ENCODE measurements at places on chromosomes 3 and 15. TPM values are rescaled to one million over a fixed set of nuclear protein-coding genes. Genes with fewer than 3 reads are reported as not detected.

DNA sequence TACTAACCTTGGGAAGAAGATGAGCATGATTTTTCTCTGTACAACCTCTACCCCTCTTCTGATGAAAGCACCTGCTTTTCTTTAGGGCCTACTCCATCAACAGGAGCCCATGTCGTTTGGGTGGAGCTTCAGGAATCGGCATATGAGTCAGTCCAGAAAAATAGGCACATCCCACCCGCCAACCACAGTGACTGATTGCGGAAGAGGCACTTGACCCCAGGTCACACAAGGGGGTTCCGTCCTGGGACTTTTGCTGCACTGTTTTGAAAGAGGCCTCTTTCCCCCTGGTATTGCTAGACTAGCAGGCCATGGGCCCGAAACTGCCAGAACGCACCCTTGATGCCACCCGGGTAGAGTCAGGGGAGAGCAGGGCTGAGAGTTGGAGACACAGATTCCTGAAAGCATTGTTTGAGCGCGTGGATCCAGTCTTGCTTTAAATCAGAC is 19.3 kb upstream of the NRROS start:
- no peak overlapping the region for H3K27ac ChIP-seq
- peaks cover 32% of the 10 kb centered on the region for H3K4me1 ChIP-seq
- no peak overlapping the region for H3K4me3 ChIP-seq
- H3K36me3 ChIP-seq = no peaks in the 10 kb centered on the region
- no peaks in the 10 kb centered on the region for H3K27me3 ChIP-seq
- DNase-seq = no peak

- H3K27ac ChIP-seq = no peak overlapping the region
- no peak for DNase-seq
- no peak overlapping the region for H3K4me3 ChIP-seq
- H3K27me3 ChIP-seq = no peaks in the 10 kb centered on the region
- no peaks in the 10 kb centered on the region for H3K36me3 ChIP-seq
These were observed 123.3 kb upstream of the GRM7 start for GRCh38 chr3:6737630-6738029.

GRCh38 chr3:153260681-153261080 is 98.7 kb downstream of the RAP2B start:
- H3K27ac ChIP-seq = no peak overlapping the region
- no peaks in the 10 kb centered on the region for H3K27me3 ChIP-seq
- H3K36me3 ChIP-seq = no peaks in the 10 kb centered on the region
- no peak for DNase-seq
- no peak overlapping the region for H3K4me3 ChIP-seq

GRCh38 chr15:67025719-67026609 is 39.4 kb upstream of the SMAD3 start:
- H3K27ac ChIP-seq = no peak overlapping the region
- H3K4me1 ChIP-seq = peaks cover 47% of the 10 kb centered on the region
- H3K36me3 ChIP-seq = no peaks in the 10 kb centered on the region
- H3K27me3 ChIP-seq = no peaks in the 10 kb centered on the region
- H3K4me3 ChIP-seq = no peak overlapping the region

- no peak overlapping the region for H3K27ac ChIP-seq
- H3K4me3 ChIP-seq = no peak overlapping the region
- no peak for DNase-seq
- H3K36me3 ChIP-seq = peaks cover 2% of the 10 kb centered on the region
- H3K4me1 ChIP-seq = peaks cover 2% of the 10 kb centered on the region
- no peaks in the 10 kb centered on the region for H3K27me3 ChIP-seq
These were observed 49.8 kb downstream of the ST3GAL6 start for GRCh38 chr3:98812851-98813374.

GRCh38 chr15:65949491-65949890 is 80.2 kb downstream of the RAB11A start:
- H3K36me3 ChIP-seq = no peaks in the 10 kb centered on the region
- no peak overlapping the region for H3K4me3 ChIP-seq
- no peak for DNase-seq
- no peak overlapping the region for H3K27ac ChIP-seq
- H3K27me3 ChIP-seq = peaks cover 5% of the 10 kb centered on the region

DNA sequence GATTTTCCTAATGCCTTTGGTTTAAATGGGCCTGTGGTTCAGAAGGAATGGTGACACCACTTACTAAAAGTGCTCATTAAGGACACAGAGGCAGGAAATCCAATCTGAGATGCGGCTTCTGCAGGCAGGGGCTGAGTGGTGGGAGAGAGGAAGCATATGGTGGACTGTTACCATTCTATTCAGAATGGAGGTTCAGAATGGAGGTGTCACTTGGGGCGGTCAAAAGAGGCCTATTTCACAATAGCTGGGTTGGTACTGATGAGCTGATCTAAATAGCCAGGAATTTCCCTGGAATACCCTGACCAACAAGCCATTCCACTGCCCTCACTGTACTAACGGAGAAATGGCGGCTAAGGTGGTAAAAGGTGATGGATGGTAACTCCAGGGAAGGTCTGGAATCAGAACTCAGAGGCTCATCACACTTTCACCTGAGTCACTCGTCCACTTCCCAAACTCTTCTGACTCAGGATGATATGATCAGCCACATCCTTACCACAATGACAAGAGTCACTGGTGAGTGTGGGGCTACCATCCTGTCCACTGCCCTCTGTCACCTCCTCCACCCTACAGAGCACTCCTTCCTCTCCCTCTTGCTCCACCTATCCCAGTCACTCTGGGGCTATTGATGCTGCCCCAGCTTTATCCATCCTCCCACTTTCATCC is 15.7 kb downstream of the RFT1 start:
- peaks cover 15% of the 10 kb centered on the region for H3K36me3 ChIP-seq
- no peaks in the 10 kb centered on the region for H3K27me3 ChIP-seq
- H3K4me3 ChIP-seq = no peak overlapping the region
- H3K27ac ChIP-seq = no peak overlapping the region

- no peak overlapping the region for H3K4me3 ChIP-seq
- no peak for DNase-seq
- H3K4me1 ChIP-seq = peaks cover 16% of the 10 kb centered on the region
- no peaks in the 10 kb centered on the region for H3K27me3 ChIP-seq
- H3K27ac ChIP-seq = no peak overlapping the region
These were observed 37.0 kb downstream of the NPTN start for GRCh38 chr15:73596174-73596573.

DNA sequence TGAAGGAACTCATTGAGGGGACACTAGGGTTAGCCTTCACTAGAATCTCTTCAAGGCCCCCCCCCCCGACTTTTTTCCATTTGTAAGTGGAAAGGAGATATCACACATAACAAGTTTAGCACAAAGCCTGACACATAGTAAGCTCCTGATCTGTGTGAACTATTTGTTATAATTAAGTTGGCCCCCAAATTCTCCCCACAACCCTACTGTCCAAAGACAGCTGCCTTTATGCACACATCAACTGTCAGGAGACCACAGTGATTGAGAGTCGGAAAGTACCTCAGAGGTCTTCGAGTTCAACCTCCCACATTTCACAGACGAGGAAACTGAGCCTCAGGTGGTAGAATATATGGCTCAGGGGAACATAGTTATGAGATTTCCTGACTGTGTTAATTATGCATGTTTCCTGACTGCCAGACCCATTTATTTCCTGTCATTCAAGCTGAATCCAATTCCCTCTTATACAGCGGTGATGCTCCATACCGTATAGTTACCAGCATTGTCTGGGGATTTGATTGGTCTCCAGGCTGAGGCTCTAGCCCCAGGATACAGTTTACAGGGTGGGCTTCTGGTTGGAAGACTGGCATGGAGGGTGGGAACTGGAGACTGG is 227.4 kb upstream of the CMC1 start:
- H3K4me3 ChIP-seq = no peak overlapping the region
- H3K36me3 ChIP-seq = peaks cover 1% of the 10 kb centered on the region
- DNase-seq = no peak
- H3K27me3 ChIP-seq = no peaks in the 10 kb centered on the region

The EXD1 gene
- total RNA-seq = not detected

The LRTM1 gene
- not detected for total RNA-seq

The TMCO5A gene
- total RNA-seq = not detected

The LTK gene
- total RNA-seq = not detected

The MEF2A gene
- total RNA-seq = 20.9 TPM

Measured in activated naive CD8-positive, alpha-beta T cell treated with anti-CD3 and anti-CD28 coated beads for 36 hours (primary cell).